Mammary epithelial cell (primary cell): ENCODE measurements at places on chromosomes 2 and 18.

GRCh38 chr2:223649554-223650533 lies 47.7 kb upstream of the SCG2 start:
- DNase-seq: no peak

DNA sequence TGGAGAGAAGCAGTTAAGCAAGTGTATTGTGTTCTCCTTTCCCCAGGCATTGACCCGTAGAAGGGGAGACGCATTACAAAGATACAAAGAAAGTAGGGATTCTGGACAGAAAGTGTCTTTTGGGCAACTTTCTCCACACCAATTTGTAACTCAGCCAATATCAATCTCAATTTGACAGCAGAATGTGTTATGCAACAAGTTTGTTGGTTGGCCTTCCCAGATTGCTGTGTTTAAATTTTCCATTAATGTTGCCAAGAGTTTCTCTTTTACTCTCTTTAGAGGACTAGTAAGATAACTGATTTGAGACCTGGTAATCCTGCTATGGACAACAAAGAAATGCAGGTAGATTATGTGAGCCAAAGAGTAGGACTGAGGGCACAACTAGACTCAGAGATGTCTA lies 279.6 kb downstream of the ZNF804A start:
- DNase-seq: no peak

DNA sequence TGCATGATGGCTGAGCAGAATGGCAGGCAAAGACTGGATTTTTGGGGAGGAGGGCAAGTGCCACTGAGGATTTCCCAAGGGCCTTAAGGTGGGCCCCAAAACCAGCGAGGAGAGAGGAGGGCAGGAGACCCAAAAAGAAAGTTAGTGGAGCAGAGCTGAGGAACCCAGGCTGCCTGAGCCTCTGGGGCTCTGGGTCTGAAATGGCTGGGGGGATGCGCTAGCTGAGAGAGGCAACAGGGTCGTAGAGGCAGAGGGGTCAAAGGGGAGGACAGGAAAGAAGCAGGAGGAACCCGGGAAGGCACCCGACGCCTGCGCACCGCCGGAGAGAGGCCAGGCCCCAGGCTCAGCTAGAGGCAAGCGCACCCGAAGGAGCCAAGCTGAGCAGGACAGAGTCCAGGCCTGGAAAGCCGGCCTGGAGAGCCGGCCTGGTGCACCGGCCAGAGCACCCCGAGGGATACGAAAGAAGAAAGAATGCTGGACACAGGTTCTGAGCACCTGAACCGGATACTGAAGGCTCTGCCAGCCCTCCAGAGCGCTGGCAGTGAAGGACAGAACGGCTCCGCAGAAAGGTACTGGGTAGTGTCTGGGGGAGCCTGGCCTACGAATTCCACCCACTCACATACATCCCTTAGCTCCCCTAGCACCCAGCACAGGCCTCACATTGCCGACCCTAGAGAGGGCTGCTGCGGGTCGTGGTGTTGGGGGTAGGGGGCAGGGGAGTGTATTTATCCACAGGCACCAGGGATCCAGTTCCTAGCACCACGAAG lies 39.5 kb upstream of the ATP6V1B1 start:
- no peak for DNase-seq

- DNase-seq: peak; percentile 54
Measured at GRCh38 chr18:77177009-77177408, 44.4 kb upstream of the MBP start.

GRCh38 chr2:157245846-157246764 lies 11.4 kb upstream of the GALNT5 start:
- DNase-seq: peak; percentile 97

DNA sequence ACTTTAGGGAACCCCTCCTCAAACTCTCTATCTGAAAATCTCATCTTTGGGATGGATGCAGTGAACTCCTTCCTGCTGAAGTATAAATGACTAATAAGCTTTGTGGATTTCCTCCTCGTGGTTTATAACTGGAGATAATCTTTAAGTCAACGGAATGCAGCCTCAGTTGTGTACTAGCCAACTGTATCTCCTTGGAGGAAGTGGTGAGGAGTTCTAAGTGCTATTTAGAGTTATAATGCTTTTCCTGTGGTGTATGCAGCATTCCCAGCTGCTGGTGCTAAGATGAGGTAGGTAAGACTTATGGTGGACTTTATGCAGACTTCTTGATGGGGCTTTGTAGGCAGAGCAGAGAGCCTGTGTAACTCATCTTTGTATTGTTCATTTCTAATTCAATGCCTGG lies 90.9 kb downstream of the LYPD6B start:
- DNase-seq: no peak

DNA sequence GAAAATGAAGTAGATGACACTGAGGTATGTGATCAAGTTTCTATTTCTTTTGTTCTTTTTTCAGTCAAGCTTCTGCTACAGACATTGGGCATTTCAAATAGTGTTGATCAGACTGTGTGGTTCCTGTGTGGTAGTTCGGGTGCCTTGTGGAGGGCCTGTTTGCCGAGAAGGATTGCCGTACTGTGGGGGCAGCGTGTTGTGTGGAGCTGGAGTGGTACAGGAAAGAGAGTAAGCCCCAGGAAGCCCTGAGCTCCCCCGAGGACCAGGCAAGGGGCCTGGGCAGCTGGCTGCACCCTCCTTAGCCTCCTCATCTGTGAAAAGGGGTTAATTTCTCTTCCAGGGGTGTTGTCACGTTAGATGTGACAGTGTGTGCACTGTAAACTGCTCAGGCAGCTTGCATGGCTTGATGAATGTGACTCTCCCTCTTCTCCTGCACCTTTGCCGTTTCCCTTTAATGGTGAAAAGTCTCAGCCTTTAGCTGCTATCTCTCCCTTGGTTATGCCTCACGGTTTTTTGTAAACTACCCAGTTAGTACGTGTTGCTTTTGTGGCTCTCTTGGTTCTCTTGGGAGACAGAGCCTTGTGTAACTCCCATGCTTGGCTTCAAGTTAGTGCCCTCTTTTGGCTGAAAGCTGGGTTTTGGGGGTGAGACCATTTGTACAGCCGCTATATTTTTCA lies 19.5 kb downstream of the C2orf74 start:
- no peak for DNase-seq

GRCh38 chr2:137091704-137092103 lies 326.4 kb downstream of the THSD7B start:
- no peak for DNase-seq

- DNase-seq: no peak
Measured at GRCh38 chr2:138779406-138779780, 797 bp downstream of the NXPH2 start.

- no peak for DNase-seq
Measured at GRCh38 chr2:224040753-224041152, 1.7 kb upstream of the SERPINE2 start.
